ENCODE measurements at places on chromosomes 12 and 14.

- DNase-seq, result no peak
Measured at GRCh38 chr14:104382361-104383087, 197.0 kb upstream of the C14orf180 start.

GRCh38 chr12:25573346-25573745 is 20.3 kb upstream of the LMNTD1 start:
- DNase-seq, result no peak

DNA sequence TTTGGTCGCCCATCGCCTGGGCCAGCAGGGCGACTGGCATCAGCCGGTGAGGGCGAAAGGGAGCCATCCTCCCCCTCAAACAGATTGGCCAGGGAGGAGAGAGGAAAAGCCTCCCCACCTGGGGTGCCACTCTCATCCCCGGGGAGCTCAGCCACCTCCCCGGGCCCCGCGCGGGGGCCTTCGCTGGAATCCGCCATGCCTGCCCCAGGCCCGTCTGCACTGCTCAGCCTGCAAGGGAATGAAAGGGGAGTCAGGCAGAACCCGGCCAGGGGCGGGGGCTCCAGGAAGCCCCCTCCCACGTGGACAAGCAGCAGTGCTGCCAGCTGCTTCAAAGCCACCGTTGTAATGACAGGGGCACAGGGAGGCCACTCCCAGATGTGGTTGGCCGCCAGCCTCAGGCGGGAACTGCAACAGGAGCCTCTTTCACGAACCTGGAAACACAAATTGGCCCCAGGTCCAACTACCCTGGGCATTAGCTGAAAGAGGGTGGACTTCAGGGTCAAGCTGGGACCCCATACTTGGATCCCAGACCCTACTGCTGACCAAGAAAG is 18.5 kb downstream of the TRPV4 start:
- no peak for DNase-seq

DNA sequence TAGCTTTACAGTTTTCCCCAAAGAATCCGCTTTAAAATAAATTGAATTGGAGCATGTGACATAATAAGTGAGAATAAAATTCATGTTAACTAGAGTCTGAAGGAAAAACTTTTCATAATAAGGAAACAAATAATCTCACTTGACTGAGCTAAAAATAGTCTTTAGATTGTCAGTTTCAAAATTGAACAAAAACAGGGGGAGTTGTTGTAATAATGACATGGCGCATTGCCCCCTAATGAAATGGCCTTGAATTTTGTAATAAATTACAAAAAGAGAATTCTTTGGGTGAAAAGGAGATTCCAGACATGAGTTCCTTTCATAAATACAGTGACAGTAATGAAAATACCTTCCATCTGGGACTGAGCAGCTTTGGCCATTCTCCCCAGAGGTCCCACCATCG is 178.6 kb downstream of the EFCAB11 start:
- no peak for DNase-seq

- DNase-seq, result no peak
Measured at GRCh38 chr14:74942608-74943007, 12.8 kb downstream of the PGF start.

DNA sequence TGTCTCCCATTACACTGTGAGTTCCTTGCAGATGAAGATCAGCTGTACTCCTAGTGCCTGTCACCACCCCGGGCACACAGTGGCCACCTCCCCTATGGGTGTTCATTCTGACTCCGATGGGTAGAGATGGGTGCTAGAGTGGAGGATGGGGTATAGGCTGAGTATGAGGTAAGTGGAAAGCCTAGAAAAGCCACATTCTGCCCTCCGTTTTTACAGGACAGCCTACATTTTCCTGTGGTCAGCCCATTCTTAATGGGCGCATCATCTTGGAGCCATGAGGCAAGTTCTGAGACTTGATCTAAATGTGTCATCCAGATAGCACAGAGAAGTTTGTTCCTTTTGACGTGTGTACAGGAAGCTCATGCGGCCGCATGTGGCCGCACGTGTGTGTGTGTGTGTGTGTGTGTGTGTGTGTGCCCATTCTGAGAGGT is 166.7 kb upstream of the HIF1A start:
- no peak for DNase-seq
